ENCODE measurements at places on chromosomes 12 and 14.

DNA sequence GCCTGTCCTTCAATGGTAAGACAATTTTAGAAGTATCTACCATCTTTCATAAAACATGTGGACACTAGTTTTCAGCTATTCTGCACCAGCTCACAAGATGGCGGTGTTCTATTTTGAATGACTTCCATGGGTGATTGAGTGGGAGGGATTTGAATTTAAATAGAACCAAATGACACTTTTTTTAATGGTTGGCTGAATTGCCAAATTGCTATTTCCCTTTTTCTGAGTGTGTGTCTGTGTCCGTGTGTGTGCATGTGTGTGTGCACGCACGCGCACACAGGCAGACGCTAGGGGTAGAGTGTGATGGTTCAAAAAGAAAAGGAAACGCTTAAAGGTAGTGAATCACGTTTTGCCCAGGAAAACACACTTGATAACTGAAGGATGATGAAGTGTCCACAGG lies 362.6 kb downstream of the DAD1 start:
- no peak for DNase-seq

DNA sequence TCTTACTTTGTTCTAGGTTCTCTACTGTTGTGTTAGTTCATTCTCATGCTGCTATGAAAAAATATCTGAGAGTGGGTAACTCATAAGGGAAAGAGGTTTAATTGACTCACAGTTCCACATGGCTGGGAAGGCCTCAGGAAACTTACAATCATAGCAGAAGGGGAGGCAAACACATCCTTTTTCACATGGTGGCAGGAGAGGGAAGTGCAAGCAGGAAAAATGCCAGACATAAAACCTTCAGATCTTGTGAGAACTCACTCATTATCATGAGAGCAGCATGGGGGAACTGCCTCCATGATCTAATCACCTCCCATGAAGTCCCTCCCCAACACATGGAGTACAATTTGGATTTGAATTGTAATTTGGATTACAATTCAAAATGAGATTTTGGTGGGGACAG lies 69.6 kb downstream of the MGST1 start:
- DNase-seq, result no peak

GRCh38 chr14:64910847-64911495 lies 3.3 kb upstream of the CHURC1 start:
- peak; percentile 22 for DNase-seq

- DNase-seq, result no peak
These were observed 602.8 kb downstream of the ALG10 start for GRCh38 chr12:34625116-34625515.

GRCh38 chr12:102437511-102437910 lies 42.9 kb downstream of the IGF1 start:
- no peak for DNase-seq

- no peak for DNase-seq
These were observed 51.1 kb downstream of the ITPK1 start for GRCh38 chr14:93064411-93065271.

GRCh38 chr12:62919838-62920237 lies 15.1 kb downstream of the PPM1H start:
- DNase-seq, result no peak

- DNase-seq, result no peak
These were observed 25.8 kb upstream of the RAB35 start for GRCh38 chr12:120142231-120142877.

- DNase-seq, result no peak
These were observed 116.5 kb downstream of the RFLNA start for GRCh38 chr12:124411281-124411878.

- peak; percentile 43 for DNase-seq
These were observed 28.5 kb downstream of the CD9 start for GRCh38 chr12:6228535-6229223.

- DNase-seq, result no peak
These were observed 279.3 kb upstream of the PDE3A start for GRCh38 chr12:20089077-20089476.

Data from BE2C (cell line).